HFFc6 (cell line): ENCODE measurements at places on chromosomes 7 and 10. TPM values are rescaled to one million over a fixed set of nuclear protein-coding genes. Genes with fewer than 3 reads are reported as not detected.
A peak's percentile ranks its signal among the peaks of the same experiment; 100 is the strongest.

ACTR3C gene
- total RNA-seq = not detected in 3 replicates

GRCh38 chr7:155972651-155973390 lies 160.6 kb upstream of the SHH start:
- peaks cover 2% of the 10 kb centered on the region; the same call in 1 of the 2 replicates for H3K27me3 ChIP-seq
- no peak overlapping the region for H3K4me3 ChIP-seq
- no peak for DNase-seq
- no peak overlapping the region for H3K27ac ChIP-seq
- H3K4me1 ChIP-seq = no peaks in the 10 kb centered on the region

DNA sequence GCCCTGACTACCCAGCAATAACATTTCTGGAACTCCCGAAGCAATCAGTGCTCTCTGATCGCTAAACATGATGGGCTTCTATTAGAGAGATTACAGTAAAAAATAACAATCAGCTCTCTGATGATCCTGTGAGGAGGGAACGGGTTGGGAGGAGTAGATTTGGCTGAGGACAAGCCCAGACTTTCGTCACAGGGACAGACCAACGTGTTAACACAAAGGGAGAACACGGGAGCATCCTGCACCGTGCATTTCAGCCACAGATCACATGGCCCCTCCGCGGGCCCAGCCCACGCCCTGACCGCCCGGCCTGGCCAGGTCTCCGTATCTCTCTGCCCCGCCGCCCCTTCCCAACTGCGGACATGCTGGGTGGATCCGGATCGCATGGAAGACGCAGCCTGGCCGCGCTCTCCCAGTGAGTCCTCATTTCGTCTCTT lies 95.0 kb upstream of the AGBL3 start:
- peaks cover 61% of the 10 kb centered on the region for H3K27me3 ChIP-seq
- peak overlapping the region; percentile 96 for H3K27ac ChIP-seq
- DNase-seq = peak; percentile 84
- H3K36me3 ChIP-seq = peaks cover 82% of the 10 kb centered on the region

GRCh38 chr7:30133736-30134610 lies 813 bp upstream of the MTURN start:
- H3K27ac ChIP-seq = peak overlapping the region; percentile 38; the same call in 1 of the 2 replicates
- no peak for DNase-seq
- H3K4me1 ChIP-seq = peaks cover 15% of the 10 kb centered on the region
- H3K27me3 ChIP-seq = no peaks in the 10 kb centered on the region; the same call in none of the 2 replicates
- peak overlapping the region; percentile 92 for H3K4me3 ChIP-seq

DNA sequence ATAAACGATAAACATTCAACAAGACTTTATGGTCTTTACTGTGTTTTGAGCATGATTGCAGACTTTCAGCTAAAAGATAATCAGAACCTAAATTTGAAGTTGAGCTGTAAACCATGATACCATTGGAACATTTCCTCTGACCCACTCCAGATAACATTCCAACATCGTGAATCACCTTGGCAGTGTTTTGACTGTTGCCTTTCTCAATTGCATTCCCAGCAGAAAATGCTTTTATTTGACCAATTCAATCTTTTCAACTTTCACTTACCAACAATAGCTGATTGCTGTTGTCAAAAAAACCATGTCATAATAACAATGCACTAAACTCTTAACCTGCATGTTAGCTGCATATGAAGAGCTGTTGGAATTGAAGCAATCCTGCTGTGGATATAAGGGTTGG lies 165.5 kb downstream of the MDFIC start:
- H3K27ac ChIP-seq = peak overlapping the region; percentile 29
- H3K27me3 ChIP-seq = no peaks in the 10 kb centered on the region
- peaks cover 35% of the 10 kb centered on the region for H3K4me1 ChIP-seq
- DNase-seq = peak; percentile 80

KAZALD1 gene
- total RNA-seq = 16.0 to 24.3 TPM (median 16.9 TPM) in 3 replicates

DNA sequence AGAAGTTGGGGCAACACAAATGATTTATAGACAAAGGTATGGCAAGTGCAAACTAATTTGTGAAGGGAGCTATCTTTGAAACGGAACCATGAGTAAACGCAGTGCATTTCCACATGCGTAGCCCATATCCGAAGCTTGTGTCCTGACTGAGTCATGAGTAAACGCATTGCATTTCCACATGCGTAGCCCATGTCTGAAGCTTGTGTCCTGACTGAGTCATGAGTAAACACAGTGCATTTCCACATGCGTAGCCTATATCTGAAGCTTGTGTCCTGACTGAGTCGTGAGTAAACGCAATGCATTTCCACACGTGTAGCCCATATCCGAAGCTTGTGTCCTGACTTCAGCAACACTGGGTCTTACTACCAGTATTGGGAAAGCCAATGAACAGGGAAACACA lies 95.0 kb downstream of the CELF2 start:
- DNase-seq = no peak
- no peaks in the 10 kb centered on the region; the same call in 1 of the 2 replicates for H3K27me3 ChIP-seq

PAX2 gene
- not detected in 3 replicates for total RNA-seq

GRCh38 chr7:25619963-25620799 lies 391.9 kb upstream of the NPVF start:
- H3K4me3 ChIP-seq = no peak overlapping the region
- no peaks in the 10 kb centered on the region for H3K4me1 ChIP-seq
- no peaks in the 10 kb centered on the region; the same call in 1 of the 2 replicates for H3K36me3 ChIP-seq
- no peak for DNase-seq

DNA sequence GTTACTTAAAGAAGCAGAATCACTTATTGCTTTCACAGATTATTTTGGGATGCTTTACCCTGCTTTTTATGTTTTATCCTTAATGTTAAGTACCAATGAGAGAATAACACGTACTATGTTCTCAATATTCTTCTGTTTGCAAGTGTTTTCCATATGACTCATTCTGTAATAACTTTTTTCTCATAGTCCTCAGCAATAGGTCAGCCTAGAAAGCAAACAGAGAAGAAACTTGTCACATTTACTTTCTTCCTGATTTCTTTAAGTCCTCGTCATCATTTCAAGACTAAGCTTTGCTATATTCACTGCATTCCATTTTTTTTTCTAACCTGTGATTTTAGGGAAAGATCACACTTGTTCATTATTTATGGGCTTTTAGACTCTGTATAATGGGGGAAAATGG lies 6.8 kb upstream of the AGR2 start:
- H3K27ac ChIP-seq = peak overlapping the region; percentile 70
- H3K4me3 ChIP-seq = peak overlapping the region; percentile 7; the same call in 1 of the 2 replicates
- no peaks in the 10 kb centered on the region for H3K27me3 ChIP-seq
- DNase-seq = peak; percentile 69
- peaks cover 13% of the 10 kb centered on the region for H3K4me1 ChIP-seq

DNA sequence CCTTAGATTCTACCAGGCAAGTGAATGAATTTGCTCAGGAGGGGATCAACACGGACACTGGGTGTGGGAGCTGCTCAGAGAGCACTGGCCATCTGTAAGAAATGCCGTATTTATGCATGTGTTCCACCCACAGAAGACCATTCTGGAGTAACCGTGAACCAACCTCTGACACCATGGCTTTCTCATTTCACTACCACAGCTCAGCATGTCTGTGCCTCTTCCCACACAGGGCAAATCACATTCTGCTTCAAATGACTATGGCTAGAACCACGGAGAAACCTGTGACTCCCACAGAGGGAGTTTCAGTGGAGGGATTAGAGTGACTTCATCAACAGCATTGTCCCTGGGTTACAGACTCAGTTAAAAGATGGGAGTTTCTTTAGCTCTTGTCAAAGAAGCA lies 893.4 kb downstream of the XPNPEP1 start:
- H3K27ac ChIP-seq = no peak overlapping the region
- DNase-seq = no peak
- peaks cover 1% of the 10 kb centered on the region for H3K27me3 ChIP-seq

- H3K27ac ChIP-seq = peak overlapping the region; percentile 92
- DNase-seq = peak; percentile 80
- peak overlapping the region; percentile 79 for H3K4me3 ChIP-seq
- no peaks in the 10 kb centered on the region; the same call in 1 of the 2 replicates for H3K27me3 ChIP-seq
- H3K36me3 ChIP-seq = no peaks in the 10 kb centered on the region; the same call in 1 of the 2 replicates
- H3K4me1 ChIP-seq = peaks cover 67% of the 10 kb centered on the region
Measured at GRCh38 chr7:46291050-46291438, 370.0 kb upstream of the IGFBP3 start.

SEMA3C gene
- 62.2 to 86.5 TPM (median 74.9 TPM) in 3 replicates for total RNA-seq

CALHM3 gene
- not detected in 3 replicates for total RNA-seq

DNA sequence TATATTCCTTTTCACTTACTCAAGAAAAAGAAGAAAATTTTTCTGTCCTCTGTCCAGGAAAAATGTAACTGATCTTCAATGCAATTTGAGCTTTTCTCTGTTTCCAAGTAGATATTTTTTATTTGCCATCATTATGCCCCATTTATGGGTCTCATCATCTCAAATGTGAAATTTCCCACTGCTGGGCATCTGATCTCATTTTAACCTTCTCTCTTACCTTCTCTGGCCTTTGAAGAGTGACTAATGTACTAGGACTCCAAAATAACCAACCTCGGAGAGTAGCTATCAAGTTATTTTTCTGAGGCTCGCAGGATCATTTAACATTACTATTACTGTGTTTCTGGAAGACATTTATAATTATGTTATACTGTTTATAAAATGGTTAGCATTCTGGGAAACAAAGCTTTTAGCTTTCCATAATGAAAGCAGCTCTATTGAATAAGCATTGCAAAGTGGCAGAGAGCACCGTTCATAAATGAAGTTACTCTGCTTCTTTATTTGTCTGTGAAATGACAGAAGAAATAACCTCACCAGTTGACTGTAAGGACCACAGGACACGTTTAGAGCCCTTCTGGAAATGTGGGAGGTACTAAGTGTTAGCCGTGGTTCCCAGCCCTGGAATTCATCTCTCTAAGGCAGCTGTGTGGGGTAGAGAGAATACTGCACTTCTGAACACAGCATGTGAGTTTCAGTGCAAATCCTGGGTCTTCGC lies 33.3 kb upstream of the NMT2 start:
- H3K27me3 ChIP-seq = no peaks in the 10 kb centered on the region; the same call in 1 of the 2 replicates
- H3K4me1 ChIP-seq = peaks cover 67% of the 10 kb centered on the region
- peak overlapping the region; percentile 79 for H3K27ac ChIP-seq
- no peaks in the 10 kb centered on the region for H3K36me3 ChIP-seq
- H3K4me3 ChIP-seq = peak overlapping the region; percentile 56
- peak; percentile 11 for DNase-seq
